ENCODE measurements at places on chromosomes 7 and 10.

GRCh38 chr7:124480036-124480820, 285.4 kb downstream of the GPR37 start:
- no peak for DNase-seq

GRCh38 chr10:59967079-59967478, 60.7 kb upstream of the CCDC6 start:
- DNase-seq, result no peak

- DNase-seq, result peak; percentile 19
Observed at GRCh38 chr7:141737118-141737835, 881 bp upstream of the SSBP1 start.

- DNase-seq, result no peak
Observed at GRCh38 chr7:19145434-19146115, 354 bp upstream of the FERD3L start.

GRCh38 chr10:17233286-17233991, 5.4 kb downstream of the VIM start:
- DNase-seq, result no peak

- DNase-seq, result no peak
Observed at GRCh38 chr7:99971242-99971641, 4.6 kb downstream of the AZGP1 start.

DNA sequence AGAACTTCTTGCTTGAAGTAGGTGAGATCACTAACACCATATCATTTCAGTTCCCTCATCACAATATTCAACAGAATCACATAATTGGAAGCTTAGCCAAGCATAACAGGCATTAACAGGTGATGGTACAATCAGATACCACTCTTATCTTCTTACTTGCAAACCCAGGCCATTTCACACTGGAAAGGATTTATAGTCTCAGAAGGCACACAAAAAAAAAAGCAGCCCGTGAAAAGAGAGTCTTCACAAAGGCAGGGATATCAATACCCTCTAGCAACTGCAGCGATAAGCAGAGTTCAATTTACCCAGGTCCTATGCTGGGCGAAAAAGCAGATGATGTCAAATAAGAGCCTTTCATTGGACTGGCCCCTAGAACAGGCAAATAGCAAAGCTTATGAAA, 1082.4 kb downstream of the XPNPEP1 start:
- no peak for DNase-seq

- DNase-seq, result peak; percentile 8
Observed at GRCh38 chr10:130300608-130301020, 164.4 kb downstream of the GLRX3 start.

DNA sequence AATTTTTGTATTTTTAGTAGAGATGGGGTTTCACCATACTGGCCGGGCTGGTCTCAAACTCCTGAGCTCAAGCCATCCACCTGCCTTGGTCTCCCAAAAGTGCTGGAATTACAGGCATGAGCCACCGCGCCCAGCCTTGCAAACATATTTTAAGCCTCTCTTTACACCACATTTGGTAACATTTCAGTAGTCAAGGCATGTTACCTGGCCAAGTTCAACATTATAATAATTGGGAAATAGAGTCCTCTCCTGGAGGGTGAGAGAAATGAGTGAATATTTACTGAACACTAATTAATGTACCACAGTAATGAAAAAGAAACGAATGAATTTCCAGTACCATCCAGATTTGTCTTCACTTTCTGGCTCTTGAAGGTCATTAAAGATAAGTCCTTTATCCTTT, 10.0 kb upstream of the CNOT4 start:
- no peak for DNase-seq

DNA sequence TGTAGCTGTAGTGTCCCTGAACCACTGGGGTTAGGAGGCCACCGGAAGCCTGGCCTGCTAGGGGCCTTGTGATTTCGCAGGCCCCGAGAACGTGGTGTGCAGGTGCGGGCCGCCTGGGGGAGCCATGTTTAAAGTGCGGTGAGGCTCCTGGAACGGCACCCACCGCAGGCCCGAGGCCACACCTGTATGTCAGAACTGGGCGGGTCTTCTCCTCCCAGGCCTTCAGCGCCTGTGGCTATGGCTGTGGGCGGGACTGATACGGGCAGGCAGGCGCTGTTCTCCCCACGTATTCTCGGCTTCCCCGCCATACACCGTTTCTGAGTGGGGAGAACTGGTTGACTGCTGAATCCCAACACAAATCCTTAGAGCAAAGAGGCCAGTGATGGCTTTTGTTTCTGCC, 74.8 kb downstream of the DNAJB6 start:
- no peak for DNase-seq

DNA sequence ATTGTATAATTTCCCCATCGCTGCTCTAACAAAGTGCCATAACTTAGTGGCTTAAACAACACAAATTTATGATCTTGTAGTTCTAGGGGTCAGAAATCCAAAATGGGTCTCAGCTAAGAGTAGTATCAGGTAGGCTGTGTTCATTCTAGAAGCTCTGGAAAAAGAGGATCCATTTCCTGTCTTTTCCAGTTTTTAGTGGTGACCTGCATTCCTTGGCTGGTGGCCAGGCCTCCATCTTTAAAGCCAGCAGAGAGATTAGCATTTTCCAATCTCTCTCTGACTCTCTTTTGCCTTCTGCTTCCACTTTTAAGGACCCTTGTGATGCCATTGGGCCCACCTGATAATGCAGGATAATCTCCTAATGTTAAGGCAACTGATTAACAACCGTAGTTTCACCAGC, 41.0 kb upstream of the C10orf120 start:
- DNase-seq, result no peak

DNA sequence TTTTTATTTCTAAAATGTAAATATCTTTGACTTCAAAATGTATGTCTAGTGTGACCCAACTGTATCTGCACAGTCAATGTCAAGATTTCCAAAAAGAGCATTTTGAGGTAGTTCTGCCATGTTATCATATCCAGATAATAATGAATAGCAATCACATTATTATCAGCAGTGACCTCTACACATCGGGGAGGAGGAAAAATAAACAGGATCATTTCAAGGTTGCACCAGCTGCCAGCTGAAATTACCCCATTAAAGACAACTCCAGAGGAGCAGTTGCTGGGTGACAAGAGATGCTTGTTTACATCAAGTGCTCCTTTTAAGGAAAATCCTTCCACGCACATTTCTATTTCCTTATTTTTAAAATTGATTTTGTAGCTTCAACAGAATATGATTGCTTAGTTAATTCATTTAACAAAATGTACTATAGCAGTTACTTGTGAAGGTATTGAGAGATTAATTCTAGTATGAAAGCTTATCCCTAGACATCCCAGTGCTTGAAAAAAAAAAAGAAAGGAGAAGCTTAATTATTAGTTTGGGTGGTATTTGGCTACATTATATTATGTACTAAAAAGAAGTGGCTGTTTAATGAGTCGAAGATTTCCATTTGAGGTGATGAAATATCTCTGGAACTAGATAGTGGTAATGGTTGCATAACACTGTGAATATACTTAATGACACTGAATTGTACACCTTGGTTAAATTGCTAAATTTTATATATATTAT, 19.3 kb upstream of the SLC35G1 start:
- DNase-seq, result no peak

DNA sequence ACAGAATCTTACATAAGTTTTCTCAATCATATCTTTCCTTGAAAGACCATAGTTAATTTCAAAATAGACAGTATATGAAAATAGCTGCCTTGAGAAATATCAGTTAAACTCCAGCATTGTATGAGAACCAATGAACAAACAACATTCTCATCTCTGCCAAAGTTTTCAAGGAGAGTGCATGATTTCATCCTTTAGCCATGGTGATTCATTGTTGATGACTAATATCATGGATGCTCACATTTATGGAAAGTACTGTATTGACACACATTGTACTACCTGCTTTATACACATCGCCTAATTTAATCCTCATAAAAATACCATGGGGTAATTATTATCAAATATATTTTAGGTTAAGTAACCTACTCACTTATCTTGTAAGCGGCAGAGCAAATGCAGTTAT, 250.3 kb downstream of the CNTNAP2 start:
- DNase-seq, result no peak

GRCh38 chr10:84798312-84798711, 469.9 kb downstream of the CCSER2 start:
- DNase-seq, result no peak

DNA sequence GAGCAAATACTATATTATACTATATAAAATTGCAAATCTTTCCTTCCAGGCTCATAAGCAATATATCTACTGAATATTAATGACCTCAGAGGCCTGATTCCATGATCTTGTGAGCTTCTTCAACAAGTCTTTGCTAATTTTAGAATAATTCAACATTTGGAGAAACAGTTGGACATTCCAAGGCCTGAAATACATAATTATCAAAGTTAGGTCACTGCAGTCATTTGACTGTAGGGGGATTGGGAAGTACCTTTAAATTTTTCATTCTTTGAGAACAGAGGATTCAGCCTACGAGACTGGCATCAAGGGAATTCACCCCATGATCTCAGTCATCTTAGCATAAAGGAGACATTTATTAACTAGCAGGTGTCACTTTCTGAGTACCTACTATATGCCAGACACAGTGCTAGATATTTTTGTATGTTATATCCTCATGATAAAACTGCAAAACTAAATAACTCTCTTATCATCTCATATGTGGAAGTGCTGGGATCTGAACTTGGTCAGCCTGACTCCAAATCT, 85.4 kb downstream of the DOCK4 start:
- no peak for DNase-seq

DNA sequence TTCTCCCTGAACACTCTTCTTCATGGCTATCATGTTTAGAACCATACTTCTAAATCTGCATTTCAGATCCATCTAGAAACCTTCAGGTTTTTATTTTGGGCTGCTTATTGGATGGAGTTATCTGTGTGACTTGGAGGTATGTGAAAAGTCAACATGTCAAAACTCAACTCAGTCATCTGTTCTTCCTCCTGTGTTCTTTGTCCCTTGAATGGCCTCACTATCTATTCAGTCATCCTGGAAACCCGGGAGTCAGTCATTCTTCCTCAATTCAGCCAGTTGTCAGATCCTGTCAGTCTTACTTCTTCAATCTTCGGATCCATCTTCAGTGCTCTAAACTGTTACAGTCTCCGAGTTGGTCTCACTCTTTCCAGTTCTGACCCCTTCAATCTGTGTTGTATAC, 52.2 kb downstream of the VKORC1L1 start:
- peak; percentile 39 for DNase-seq

- DNase-seq, result peak; percentile 70
Observed at GRCh38 chr10:97640868-97641811, 669 bp downstream of the PI4K2A start.

DNA sequence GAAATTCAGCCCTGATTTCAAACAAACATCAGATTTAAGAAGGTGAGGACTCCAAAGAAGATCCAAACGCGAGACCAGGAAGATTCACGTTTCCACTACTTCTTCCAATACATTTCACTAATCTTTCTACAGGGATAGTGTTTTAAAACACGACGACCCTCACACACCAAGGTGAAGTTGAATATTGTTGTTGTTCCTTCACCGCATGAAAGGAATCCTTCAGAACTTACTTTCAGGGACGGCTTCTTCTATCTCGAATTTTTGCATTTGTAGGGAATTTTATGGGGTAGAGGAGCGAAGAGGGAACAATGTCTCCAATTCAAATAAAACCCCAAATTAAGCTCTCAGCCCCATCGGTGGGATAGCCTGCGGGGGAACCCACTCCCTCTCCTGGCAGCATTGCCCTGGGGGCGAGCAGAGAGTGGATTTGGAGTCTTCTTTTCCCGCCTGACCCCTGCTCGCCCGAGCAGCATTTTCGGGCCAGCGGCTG, 1.5 kb upstream of the GATA3 start:
- DNase-seq, result no peak

GRCh38 chr7:12768948-12769347, 81.5 kb downstream of the ARL4A start:
- no peak for DNase-seq

DNA sequence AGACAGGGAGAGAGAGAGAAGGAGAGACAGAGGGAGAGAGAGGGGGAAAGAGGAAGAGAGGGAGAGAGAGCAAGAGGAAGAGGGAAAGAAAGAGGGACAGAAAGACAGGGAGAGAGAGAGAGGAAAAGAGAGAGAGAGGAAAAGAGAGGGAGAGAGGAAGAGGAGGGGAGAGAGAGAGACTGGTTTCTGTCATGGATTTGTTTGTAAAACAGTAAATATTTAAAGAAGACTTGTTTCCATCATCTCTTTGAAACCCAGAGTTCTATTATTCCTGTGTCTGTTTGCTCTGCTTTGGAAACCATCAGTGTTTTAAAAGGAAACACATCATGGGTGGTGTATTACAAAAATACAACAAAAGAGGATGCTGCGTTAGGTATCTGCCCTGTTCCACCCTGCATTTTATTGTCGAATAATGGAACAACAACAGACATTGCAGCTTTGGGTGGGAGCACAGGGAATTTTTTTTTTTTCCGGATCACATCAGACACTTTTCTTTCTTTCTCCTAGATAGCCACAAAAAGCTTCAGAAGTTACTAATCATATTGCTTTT, 150.7 kb upstream of the RSU1 start:
- DNase-seq, result no peak

DNA sequence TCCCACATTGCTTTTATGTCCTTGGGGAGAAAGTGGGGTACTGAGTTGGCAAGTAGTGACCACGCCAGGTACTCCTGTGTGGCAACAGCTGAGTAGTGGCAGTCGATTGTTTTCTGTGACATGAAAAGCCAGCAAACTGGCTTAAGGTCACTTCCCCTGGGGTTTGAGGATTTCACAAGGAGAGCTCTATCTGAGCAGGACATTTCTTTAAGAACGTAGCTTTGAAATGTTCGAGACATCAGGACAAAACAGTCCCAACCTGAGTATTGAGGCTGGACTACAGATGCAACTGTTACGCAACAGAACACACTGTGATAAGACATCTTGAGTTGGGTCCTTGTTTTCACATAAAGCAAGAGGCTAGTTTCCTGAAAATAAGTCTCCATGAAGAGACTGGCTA, 146.7 kb upstream of the KLF14 start:
- no peak for DNase-seq

GRCh38 chr10:4596951-4597350, 229.1 kb upstream of the AKR1E2 start:
- no peak for DNase-seq

DNA sequence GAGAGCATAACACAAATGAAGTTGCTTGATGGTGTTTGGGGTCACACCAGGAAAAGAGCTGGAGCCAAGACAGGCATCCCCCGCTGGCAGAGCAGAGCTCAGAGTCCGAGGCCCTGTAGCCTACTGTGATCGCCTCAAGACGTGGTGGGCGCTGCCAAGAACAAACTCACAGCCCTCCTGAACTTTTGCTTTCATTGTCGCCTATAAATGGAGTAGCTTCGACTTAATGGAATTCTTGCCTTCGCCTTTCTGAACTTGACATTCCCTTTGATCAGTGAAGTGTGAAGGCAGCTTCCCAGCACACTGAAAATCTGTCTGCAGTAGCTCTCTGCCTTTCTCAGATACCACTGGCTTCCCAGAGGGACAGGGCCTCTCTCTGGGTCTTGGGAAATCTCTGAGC, 21.3 kb downstream of the CPXM2 start:
- no peak for DNase-seq

DNA sequence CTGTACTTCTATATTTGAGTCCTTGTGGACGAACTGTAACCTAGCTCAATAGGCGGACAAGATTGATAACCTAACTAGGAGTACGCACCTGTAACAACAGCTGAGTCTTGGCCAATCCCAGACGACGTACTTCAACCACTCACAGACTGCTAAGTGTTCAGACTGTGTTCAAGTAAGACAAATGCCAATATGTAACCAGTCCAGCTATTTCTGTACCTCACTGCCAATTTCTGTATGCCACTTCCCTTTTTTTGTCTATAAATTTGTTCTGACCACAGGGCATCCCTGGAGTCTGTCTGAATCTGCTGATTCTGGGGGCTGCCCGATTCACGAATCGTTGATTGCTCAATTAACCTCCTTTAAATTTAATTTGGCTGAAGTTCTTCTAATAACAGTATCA, 32.2 kb downstream of the HACD1 start:
- peak; percentile 17 for DNase-seq

Data from inflammatory macrophage (primary cell).